ENCODE measurements at places on chromosomes 2 and 18. TPM values are rescaled to one million over a fixed set of nuclear protein-coding genes. Genes with fewer than 3 reads are reported as not detected.

Gene SULT1C4
- total RNA-seq: 55.4 TPM

Gene RNPEPL1
- total RNA-seq: 22.2 TPM

Gene LIPG
- 32.1 TPM for total RNA-seq

Gene SLC9A4
- total RNA-seq: 12.9 TPM

Gene AFF3
- total RNA-seq: 52.7 TPM

Gene SERPINB11
- total RNA-seq: not detected

Gene TNS1
- 166 TPM for total RNA-seq

Gene DAPL1
- 9.6 TPM for total RNA-seq

Gene KCNS3
- total RNA-seq: 13.1 TPM

Gene LHCGR
- total RNA-seq: 1.3 TPM

Gene LIMS3
- total RNA-seq: 2.0 TPM

Gene SERPINB7
- total RNA-seq: 0.29 TPM

Gene CRYGC
- total RNA-seq: not detected

Gene MYO1B
- 116 TPM for total RNA-seq

Gene SP110
- total RNA-seq: 17.0 TPM

Gene LBX2
- total RNA-seq: 1.1 TPM

Gene UGP2
- total RNA-seq: 87.3 TPM

Gene ANKRD30B
- not detected for total RNA-seq

Gene DLX1
- total RNA-seq: 0.23 TPM

Gene RAD51AP2
- total RNA-seq: 0.12 TPM

Gene ACMSD
- 18.2 TPM for total RNA-seq

Gene ADCYAP1
- total RNA-seq: 0.99 TPM

Gene TSGA10
- 14.7 TPM for total RNA-seq

Gene COBLL1
- 138 TPM for total RNA-seq

Gene COL4A3
- total RNA-seq: 44.4 TPM

Gene NGEF
- total RNA-seq: 1.7 TPM

Measured in metanephros (tissue), 2 donors.